ENCODE measurements at places on chromosomes 3 and 15.

GRCh38 chr15:36106640-36107335 lies 472.6 kb upstream of the CDIN1 start:
- no peak for DNase-seq

DNA sequence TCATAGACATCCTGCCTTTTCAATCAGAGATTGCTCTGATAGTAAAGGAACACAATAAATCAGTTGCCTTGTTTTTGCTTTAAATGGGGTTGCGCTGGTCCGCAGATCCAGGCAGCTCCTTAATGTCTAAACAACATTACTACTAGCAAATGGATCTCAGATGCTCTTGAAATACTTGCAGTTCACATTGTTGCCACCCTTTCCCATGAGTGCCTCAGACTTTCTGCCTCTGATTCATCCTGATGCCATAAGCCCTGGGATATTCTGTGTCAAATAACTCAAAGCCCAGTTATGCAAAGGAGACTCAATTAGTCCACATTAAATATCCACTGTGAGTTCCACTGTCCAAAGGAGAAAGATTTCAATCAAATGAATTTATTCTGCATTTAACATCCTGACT lies 196.7 kb downstream of the PLCH1 start:
- DNase-seq = no peak

GRCh38 chr3:33131331-33132018 lies 17.7 kb downstream of the CRTAP start:
- DNase-seq = no peak

GRCh38 chr3:115341208-115341607 lies 194.1 kb upstream of the ZBTB20 start:
- no peak for DNase-seq
